M059J (cell line): ENCODE measurements at places on chromosomes 12 and 14. TPM values are rescaled to one million over a fixed set of nuclear protein-coding genes. Genes with fewer than 3 reads are reported as not detected.

The C1QL4 gene
- total RNA-seq = 0.39 TPM in 1 of 2 replicates, not detected in the other

The SOX5 gene
- 1.6 and 4.1 TPM in 2 replicates for total RNA-seq

The PTPRO gene
- total RNA-seq = 0.02 and 0.32 TPM in 2 replicates

The GLT1D1 gene
- not detected in 2 replicates for total RNA-seq

The ENDOU gene
- not detected in 2 replicates for total RNA-seq

The NKX2-1 gene
- 0.10 TPM in 1 of 2 replicates, not detected in the other for total RNA-seq

The SAMD15 gene
- total RNA-seq = 0.59 and 1.4 TPM in 2 replicates

The BIN2 gene
- not detected in 2 replicates for total RNA-seq

The PDE3A gene
- 13.5 and 18.9 TPM in 2 replicates for total RNA-seq

The GARIN6 gene
- not detected in 2 replicates for total RNA-seq

The IFI27 gene
- total RNA-seq = 1,115 and 1,511 TPM in 2 replicates

The SRGAP1 gene
- 3.0 and 4.5 TPM in 2 replicates for total RNA-seq

The FOXN4 gene
- not detected in 2 replicates for total RNA-seq

The RIPK3 gene
- total RNA-seq = not detected in 2 replicates

The LALBA gene
- not detected in 2 replicates for total RNA-seq

The KRT73 gene
- not detected in 2 replicates for total RNA-seq

The MDGA2 gene
- total RNA-seq = not detected in 2 replicates

The KLHDC1 gene
- 0.20 and 0.62 TPM in 2 replicates for total RNA-seq

The DIO2 gene
- 35.1 and 61.1 TPM in 2 replicates for total RNA-seq

The DTX1 gene
- not detected in 2 replicates for total RNA-seq

The RAN gene
- 435 and 579 TPM in 2 replicates for total RNA-seq

The PCNX1 gene
- total RNA-seq = 20.7 and 28.7 TPM in 2 replicates

The COCH gene
- not detected in 2 replicates for total RNA-seq

The RAD51AP1 gene
- total RNA-seq = 63.4 and 66.7 TPM in 2 replicates

The KRT3 gene
- not detected in 2 replicates for total RNA-seq

The DHRS7 gene
- total RNA-seq = 55.0 and 58.6 TPM in 2 replicates

The ITFG2 gene
- total RNA-seq = 9.1 and 13.8 TPM in 2 replicates

The TAS2R13 gene
- total RNA-seq = not detected in 2 replicates

The PGAM5 gene
- 36.2 and 43.8 TPM in 2 replicates for total RNA-seq

The CCDC38 gene
- not detected in 2 replicates for total RNA-seq

The SLC10A1 gene
- not detected in 2 replicates for total RNA-seq

The PPP1R1A gene
- total RNA-seq = not detected in 2 replicates
